ENCODE measurements at places on chromosomes 1 and 21.
A peak's percentile ranks its signal among the peaks of the same experiment; 100 is the strongest.

DNA sequence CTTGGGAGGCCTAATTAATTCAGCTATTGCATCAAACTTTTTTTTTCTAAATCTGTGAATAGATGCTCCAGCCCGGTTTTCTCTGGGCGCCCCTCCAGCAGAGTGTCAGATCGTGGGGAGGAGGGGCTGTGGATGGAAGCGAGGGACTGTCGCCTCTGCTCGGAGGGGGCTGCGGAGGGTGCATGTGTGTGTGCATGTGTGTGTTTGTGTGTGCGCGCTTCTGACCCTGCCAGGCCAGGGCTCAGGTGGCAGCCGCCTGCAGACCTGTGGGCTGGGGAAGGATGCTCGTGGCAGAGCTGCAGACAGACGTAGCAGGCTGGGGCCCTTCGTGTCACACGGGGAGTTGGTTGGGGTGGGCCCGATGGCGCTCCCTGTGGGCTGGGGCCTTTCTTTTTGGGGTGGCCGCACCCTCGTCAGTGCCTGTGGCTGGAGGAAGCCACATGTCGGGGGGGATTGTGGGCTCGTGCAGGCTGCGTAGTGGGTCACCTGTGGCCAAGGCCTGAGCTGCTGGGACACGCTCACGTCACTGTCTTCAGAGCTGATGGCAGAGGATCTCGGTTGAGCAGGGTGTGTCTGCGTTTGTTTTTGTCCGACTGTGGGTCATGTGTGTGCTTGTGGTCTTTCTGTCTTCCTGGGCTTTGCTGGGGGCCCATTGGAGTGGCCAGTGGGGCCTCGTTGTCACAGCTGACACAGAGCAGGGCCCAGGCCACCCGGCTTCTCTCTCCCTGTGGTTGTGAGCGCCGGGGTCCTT, 2.8 kb downstream of the SKI start:
- peak; percentile 75 for DNase-seq

GRCh38 chr1:212157252-212157651, 121.7 kb downstream of the DTL start:
- no peak for DNase-seq

DNA sequence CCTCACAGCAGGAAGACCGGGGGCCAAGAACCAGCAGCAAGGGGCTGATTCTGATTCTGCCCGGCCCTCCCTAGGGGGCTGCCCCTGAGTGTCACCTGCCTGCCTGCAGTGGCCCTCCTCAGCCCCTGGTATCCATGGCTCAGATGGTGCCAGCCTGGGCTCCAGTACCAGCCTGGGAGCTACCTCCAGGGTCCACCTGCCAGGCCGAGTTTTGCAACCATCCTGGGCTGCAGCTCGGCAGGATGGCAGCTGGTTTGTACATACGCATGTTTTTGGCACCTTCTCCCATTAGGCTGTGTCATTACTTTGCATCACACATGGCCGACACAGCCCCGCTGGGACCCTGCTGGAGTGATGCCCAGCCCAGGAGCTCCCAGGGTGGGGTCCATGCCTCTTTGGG, 93.3 kb upstream of the WNT4 start:
- no peak for DNase-seq

- DNase-seq = no peak
Measured at GRCh38 chr1:237507005-237507404, 383.7 kb downstream of the ZP4 start.

DNA sequence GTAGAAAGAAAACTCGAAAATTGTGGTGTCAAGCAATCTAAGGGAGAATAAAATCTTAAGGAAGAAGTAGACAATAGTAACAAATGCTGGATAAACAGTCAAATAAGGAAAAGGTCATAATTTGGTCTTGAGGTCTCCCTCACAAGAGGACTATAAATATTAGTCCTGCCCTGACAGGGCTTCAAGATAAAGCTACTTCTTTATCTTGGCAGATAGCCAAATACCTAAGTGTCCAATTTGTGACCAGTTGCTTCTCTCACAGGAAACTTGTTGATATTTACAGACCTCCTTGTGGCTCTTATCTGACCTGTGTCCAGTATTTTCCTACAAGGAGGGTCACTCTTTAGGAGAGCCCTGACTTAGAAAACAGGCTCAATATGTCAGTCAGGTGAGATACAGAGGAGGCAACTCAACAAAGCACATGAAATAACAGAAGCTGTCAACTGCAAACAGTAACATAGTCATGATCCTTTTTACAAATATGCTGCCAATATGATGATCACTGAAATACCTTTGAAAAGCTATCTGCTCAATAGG, 88.8 kb downstream of the TNNI3K start:
- DNase-seq = no peak

GRCh38 chr1:59096501-59096900, 200.4 kb upstream of the FGGY start:
- no peak for DNase-seq

GRCh38 chr1:48023488-48023887, 26.3 kb upstream of the TRABD2B start:
- DNase-seq = no peak

DNA sequence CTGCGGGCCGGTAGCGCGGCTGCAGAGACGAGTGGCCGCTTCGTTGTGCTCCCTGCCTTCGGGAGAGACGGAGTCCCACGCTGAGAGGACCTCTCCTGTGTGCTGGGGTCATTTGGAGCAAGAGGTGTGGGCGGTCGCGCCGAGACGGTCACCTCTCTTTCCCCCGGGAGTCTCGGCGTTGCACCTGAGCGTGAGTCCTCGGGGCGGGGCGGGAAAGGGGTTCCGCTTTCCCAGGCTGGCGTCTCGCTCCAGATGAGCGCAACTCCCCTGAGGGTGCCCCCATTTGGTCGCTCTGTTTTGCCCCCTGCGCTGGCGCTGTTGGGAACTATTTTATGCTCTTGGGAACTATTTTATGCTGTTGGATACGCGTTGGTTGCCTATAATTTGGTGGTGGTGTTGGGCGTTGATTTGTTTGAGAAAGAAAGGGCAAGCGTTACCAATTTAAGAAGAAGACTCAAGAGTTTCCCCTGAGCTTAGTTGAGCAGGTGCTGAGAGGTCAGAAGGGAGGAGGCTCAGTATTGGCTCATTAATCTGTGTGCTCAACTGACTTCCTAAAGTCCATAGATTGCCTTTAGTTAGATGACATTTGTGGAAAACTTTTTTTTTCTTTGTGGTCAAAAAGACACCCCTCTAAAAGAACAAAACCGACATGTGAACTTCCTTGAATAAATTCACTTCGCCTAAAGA, 683 bp downstream of the LRRC8B start:
- DNase-seq = no peak

GRCh38 chr1:46717654-46718053, 1.3 kb downstream of the EFCAB14 start:
- no peak for DNase-seq

- DNase-seq = no peak
Measured at GRCh38 chr1:217274416-217274815, 356.5 kb downstream of the GPATCH2 start.

DNA sequence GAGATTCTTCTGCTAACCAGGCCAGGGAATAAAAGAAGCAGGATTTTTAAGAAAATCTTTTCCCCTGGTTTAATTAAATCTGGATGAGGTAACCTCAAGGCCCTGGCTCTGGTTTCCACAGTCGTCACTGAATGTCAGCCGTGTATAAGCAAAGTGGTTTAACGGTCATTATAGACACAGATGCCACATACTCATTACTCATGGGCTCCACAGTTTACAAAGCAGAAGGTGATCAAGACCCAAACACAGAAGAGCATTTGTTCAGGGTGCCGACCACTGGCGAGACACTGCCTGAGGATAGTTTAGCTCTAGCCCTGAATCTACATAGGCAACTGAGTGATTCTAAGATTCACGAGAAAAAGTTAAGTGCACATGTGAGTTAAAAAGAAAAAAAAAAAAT, 27.8 kb upstream of the RAP1GAP start:
- DNase-seq = no peak

DNA sequence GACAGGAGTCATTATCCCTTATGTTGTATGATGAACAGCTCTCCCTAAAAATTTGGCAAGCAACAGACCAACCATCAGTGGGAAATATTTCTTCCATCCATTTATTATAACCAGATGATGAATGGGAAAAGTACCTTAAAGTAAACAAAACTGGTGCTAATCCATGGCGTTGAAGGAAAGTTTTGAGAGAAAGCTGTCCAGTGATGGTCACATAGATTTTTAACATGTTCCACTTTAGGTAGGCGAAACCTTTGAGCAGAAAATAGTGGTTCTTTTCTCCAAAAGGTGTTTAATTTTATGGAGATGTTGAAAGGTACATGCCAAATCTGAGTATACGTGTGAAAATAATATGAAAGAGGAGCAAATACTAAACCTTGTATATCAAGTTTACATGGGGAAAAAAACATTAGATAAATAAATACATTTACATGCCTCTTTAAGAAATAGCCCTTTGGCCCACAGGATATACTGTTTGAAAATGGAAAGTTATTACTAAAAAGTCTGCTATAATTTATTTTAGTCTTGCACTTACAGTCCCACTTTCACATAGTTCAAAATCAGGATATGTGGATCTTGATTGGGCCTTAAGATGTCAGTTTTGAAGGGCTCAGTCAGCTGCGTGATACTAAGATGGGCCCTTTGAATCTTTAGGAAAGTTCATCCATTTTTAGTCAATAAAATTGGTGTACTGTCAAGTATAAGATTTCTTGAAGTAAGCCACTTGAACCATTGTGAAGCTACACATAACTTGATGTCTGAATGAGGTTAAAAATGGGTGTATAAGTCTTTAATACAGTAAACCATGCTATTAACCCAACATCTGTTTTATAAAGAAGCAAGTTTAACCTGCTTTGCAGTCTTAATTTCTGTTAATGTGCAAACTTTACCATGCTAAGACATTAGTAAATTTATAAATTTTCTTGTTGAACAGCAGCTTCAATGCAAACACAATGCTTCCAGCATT, 10.5 kb downstream of the RPL5 start:
- DNase-seq = no peak
